ENCODE measurements at places on chromosomes 2 and 18.

DNA sequence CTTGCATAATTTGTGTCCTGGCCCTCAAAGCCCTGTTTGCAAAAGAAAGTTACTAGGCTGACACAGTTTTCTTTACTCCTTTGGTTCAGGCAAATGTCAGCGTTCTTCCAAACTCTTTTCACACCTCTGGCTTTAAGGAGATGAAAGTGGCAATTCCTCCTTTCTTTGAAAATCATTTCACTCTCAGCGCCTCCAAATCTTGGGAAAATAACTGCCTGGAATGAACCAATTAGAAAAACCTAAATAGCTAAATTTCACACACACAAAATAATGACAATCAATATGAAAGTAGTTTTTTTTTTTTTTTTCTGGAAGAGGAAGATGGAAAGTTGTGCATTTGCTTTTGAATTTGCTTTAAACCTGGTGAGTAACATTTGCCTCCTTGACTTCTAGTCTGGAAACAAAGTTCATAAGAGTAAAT lies 1.7 kb downstream of the MEIS1 start:
- no peak for DNase-seq

- no peak for DNase-seq
These were observed 747.1 kb upstream of the FSHR start for GRCh38 chr2:49901202-49902065.

GRCh38 chr2:96877042-96877451 lies 7.2 kb upstream of the SEMA4C start:
- no peak for DNase-seq

GRCh38 chr2:160253440-160254188 lies 53.5 kb upstream of the ITGB6 start:
- no peak for DNase-seq

DNA sequence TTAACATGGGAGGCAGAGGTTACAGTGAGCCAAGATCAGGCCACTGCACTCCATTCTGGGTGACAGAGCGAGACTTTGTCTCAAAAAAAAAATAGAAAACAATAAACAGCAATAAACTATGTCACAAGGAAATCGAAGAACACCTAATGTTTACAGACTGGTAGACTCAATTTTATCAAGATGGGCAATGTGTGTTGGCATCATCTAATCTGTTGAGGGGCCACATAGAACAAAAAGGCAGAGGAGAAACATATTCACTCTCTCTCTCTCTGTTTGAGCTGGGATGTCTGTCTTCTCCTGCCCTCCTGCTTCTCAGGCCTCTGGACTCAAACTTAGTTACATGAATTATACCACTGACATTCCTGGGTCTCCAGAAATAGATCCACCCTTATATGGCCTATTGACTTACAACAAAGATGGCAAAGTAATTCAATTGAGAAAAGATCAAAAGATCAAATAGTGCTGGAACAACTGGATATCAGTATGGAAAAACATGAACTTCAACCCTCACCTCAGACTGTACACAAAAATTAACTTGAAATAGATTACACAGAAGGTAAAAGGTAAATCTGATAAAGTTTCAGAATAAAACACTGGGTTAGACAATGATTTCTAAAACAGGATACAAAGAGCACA lies 703.8 kb upstream of the CRIM1 start:
- DNase-seq, result no peak

DNA sequence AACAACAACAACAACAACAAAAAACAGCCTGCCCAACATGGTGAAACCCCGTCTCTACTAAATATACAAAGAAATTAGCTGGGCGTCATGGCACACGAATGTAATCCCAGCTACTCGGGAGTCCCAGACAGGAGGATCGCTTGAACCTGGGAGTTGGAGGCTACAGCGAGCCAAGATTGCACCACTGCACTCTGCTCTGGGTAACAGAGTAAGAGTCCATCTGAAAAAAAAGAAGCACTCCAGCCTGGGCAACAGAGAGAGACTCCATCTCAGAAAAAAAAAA lies 344.1 kb upstream of the PLGLB2 start:
- no peak for DNase-seq

Data from suppressor macrophage (primary cell).